M059J (cell line): ENCODE measurements at places on chromosomes 6 and 20. TPM values are rescaled to one million over a fixed set of nuclear protein-coding genes. Genes with fewer than 3 reads are reported as not detected.

DNA sequence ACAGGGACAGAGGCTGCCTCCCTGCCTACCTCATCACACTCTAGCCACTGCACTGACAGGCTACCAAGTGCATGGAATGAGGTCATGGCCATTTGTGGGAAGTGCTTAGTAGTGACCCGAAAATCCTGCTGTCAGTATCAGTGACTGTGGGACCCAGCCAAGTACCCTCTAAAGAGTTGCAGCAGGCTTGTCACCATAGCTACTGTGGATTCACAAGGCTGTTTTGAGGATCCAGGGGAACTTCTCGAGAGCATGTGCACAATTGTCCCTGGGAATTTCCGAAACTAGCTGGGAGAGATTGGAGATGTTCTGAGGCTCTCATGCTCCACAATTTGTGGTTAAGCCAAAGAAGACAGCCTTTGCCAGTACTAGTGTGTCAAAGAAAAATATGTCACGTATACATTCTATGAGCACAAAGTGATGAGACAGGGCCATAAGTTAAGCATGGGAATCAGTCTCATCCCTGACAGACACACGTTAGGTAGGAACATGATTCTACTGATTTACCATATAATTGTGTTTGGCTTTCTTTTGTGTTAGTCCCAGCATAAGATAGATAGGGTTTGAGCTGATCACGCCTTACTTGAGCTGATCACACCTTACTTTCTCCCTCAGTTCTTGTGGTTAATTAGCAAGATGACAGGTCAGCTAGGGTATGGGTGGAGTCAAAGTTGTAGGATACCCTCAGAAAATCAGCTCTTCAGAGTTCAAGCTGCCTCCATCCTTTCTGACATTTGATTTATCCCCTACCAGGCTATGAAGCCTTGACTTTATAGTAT is 42.6 kb upstream of the TMEM170B start:
- peak; percentile 85 for DNase-seq

GRCh38 chr6:20716865-20717264 is 182.6 kb downstream of the CDKAL1 start:
- no peak for DNase-seq

DNA sequence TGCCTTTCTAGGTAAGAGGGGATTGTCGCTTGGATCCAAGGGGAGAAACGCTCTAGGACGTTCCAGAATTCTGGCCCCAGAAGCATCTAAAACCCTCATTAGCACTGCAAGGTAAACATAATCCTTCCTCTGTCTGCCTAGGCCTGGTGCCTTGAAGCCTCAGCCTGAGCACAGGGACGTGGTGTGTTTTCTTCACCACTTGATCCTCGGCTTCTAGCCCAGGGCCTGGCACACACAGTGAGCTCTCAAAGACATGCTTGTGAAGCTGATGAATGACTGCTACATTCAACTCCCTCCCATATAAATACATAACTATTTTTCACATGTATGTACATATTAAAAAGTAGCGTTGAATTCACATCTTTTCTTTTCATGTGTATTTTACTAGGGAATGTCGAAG is 100.3 kb downstream of the ISM1 start:
- no peak for DNase-seq

- DNase-seq = no peak
Observed at GRCh38 chr6:94600636-94601035, 976.7 kb upstream of the MANEA start.

- DNase-seq = no peak
Observed at GRCh38 chr6:139425780-139426179, 51.3 kb upstream of the CITED2 start.

- DNase-seq = no peak
Observed at GRCh38 chr6:40896696-40897095, 142.3 kb downstream of the UNC5CL start.

GRCh38 chr6:1739220-1739619 is 129.5 kb downstream of the FOXC1 start:
- DNase-seq = no peak

GRCh38 chr6:157510323-157511188 is 129.6 kb downstream of the ZDHHC14 start:
- DNase-seq = no peak

DNA sequence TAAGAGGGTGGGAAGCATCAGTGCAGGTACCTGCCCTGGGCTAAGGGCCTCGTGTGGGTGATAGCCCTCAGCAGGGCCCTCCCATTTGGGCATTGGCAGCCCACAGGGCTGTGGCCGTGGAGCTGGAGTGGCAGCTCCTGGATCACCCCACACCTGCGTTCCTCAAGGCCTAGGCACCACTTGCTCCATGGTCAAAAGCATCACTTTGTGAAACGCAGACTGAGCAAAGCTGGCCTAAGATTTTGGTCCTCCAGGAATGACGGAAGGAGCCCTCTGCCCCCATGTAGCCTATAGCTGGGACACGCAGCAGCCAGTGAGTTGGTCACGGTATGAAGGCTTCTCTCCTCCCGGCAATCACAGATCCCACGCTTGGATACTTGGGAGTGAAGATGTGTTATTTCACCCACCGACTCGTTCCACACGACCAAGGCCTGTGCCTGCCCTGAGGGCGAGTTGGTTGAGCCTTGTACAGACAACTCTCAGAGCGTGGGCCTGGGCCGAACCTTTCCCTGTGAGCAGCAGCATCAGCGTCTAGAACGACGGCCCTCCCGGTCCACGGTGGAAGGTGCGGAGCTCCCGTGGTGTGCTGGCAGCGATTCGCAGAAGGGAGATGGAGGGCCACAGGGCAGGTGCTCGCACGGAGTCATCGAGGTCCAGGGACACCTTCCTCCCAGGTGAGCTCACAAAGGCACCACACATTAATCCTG is 39.7 kb downstream of the THBS2 start:
- no peak for DNase-seq

DNA sequence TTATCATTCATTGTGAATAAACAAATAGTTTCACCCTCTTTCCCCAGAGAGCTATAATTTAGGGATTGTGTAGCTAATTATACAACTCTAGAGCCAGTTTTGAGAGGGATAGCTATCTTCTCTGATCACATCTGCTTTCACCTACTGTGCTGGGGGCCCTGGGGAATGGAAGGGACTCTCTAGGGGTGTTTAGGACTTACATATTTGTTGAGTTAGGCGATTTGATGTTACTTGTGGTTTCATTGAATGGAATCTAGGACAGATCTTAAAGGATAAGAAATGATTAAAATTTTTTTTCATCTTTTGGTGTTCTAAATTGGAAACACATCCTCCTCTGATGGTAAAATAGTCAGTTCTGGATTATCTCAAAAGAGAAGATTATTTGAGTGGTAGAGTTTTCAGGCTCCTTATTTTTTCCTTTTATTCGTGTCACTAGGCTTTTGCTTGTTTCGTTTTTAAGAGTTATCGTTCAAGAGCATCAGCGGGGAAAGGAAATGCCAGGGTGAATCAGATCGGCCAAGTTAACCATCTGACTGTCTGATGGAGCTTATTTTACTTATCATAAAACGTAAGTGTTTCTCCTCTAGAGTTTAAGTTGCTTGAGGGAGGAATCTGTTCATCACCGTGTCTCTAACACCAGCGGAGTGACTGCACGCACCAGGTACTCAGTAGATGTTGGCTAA is 236.7 kb downstream of the FARS2 start:
- DNase-seq = peak; percentile 98

DNA sequence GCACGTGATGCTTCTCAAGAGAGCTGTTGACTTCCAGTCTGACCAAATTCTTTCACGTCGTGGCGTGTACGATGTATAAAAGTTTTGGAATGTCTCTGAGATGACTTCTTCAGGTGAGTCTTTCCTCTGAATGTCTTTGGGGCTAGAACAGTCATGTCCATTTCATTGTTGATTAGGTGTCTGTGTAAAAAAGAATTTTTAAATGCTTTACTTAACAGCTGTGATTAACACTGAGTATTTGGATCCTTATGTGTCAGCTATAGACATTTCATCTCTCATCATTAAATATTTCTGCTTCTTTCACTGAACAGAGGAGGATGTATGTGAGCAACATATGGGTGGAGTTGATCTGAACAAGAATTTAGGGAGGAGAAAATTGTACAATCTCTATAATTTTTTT is 29.3 kb upstream of the KIF13A start:
- DNase-seq = no peak

GRCh38 chr6:113017353-113017752 is 670.2 kb downstream of the RFPL4B start:
- DNase-seq = no peak

DNA sequence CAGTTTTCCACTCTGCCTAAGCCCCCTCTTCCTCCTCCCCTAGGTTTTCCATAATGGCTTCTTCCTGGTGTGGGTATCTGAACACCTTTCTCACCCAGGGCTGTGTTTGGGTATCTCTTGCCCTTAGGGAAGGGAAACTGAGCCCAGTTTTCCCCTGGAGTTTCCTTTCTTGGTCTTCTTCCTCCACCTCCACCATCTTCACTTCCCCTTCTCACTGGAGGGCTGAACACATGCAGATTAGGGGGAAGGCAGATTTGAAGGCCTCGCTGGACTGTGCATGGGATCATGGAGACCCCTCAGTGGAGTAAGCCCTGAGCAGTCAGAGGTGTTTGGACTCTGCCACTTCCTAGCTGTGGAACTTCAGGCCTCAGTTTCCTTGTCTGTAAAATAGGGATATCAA is 27.8 kb downstream of the FOXP4 start:
- no peak for DNase-seq

DNA sequence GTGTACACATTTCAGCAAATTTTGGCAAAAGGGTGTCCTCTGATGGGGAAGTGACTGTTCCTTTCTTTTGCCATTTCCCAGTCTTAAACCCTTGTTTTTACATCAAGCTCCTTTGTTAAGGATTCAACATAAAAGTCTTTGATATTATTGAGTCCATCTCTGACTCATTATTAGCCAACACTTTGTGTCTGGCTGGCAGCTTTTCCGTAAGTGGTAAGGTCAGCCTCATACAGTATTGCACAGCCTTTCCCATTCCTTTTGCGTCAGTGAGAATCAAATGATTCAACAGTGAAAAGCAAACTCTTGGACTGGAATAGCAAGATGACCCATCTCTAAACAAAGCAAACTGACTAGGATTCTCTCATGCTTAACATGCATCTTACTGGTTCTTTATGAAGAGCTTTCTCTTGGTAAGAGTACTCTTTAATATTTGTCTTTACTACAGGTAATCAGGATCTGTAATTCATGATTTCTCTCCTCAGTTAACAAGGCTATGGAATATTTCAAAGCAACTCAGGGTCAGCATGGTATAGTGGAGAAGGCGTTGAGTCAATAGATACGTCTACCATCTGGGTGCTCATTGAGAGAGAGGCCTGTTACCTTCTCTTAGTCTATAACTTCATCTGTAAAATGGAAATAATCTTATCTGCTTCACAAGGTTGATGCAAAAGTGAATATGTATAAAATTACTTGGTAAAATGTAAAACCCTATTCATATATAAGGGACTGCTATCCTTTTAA is 183.6 kb downstream of the PRL start:
- peak; percentile 96 for DNase-seq

DNA sequence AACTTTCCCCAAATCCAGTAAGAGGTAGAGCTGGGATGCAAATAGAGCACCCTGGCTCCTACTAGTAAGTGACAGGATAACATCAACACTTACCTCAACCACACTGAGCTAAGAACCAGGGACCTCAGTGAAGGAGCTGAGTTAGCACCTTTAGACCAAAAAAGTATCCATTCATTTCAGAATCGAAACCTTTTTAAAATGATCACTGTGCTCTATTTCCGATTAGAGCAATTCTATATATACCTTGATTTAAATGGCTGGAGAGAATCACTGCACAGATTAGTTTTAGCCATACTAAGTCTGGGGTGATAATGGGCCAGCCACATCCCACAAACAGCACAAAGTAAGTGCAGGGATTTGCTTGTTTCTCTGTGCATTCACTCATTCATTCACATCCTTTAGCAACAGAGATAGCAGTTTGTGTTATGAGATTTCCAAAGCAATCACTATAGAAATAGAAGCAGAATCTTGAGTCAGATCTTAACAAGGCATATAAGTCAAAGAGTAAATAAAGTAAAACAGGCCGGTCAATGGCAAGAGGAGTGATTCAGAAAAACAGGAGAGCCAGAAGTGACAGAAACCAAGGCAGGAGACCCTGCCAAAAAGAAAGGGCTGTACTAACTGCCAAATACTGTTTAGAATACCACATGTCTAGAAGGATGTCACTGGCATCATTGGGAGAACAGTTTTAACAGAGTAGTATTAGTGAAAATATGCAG is 136.3 kb downstream of the KIF13A start:
- no peak for DNase-seq

GRCh38 chr6:158143700-158144099 is 24.4 kb downstream of the SERAC1 start:
- DNase-seq = peak; percentile 16

- peak; percentile 76 for DNase-seq
Observed at GRCh38 chr6:116060572-116061283, at the start of gene FRK. TSS of gene FRK (minus strand) at chr6:116060891. CDS start at chr6:116060311, 580 bp downstream.

DNA sequence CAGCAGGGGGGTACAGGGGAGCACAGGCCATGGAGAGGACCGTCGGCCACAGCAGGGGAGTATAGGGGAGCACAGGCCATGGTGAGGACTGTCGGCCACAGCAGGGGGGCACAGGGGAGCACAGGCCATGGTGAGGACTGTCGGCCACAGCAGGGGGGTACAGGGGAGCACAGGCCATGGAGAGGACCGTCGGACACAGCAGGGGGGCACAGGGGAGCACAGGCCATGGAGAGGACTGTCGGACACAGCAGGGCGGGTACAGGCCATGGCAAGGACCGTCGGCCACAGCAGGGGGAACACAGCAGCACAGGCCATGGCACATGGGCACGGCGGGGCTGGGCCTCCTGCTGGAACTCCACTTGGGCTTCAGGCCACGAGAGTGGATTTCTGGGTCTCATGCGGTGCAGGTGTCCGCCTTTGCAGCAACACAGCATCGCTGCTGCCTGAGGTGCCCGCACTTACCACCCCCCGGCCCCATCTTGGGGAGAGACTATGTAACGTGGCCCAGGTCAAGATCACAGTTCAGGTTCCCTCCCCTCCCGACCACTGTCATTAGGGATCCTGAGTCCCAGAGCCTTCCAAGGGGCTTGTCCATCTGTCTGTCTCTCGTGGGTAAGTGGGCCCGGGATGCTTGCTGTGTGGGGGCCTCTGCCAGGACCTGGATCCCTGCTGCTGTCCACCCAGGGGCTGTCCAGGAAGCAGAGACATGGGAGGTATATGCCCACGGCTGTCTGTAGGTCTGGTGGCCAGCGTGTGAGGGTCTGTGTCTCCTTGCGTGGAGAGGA is 2.5 kb downstream of the NPBWR2 start:
- no peak for DNase-seq

MOXD1 gene
- total RNA-seq = 170 and 207 TPM in 2 replicates

HTR1E gene
- total RNA-seq = not detected in 2 replicates

EPHA7 gene
- not detected in 2 replicates for total RNA-seq

NCOA3 gene
- total RNA-seq = 23.4 and 35.6 TPM in 2 replicates

SLC25A27 gene
- total RNA-seq = 0.86 and 6.5 TPM in 2 replicates

ARMH2 gene
- not detected in 2 replicates for total RNA-seq

CALHM6 gene
- 6.3 and 6.9 TPM in 2 replicates for total RNA-seq

IMPG1 gene
- total RNA-seq = not detected in 2 replicates
